Renal pelvis (tissue), 12 donors: ENCODE measurements at places on chromosomes 6 and 20. TPM values are rescaled to one million over a fixed set of nuclear protein-coding genes. Genes with fewer than 3 reads are reported as not detected.

Gene E2F3
- 18.0 TPM for polyA plus RNA-seq

Gene RSPH9
- polyA plus RNA-seq: 1.8 TPM

Gene NRSN1
- polyA plus RNA-seq: 1.4 TPM

Gene PKIB
- polyA plus RNA-seq: 1.6 TPM

Gene GFRAL
- not detected for polyA plus RNA-seq

Gene MTHFD1L
- polyA plus RNA-seq: 16.9 TPM

Gene IMPG1
- polyA plus RNA-seq: 1.7 TPM
